Hepatocyte (in vitro differentiated cells): ENCODE measurements at places on chromosomes 5 and 9.

DNA sequence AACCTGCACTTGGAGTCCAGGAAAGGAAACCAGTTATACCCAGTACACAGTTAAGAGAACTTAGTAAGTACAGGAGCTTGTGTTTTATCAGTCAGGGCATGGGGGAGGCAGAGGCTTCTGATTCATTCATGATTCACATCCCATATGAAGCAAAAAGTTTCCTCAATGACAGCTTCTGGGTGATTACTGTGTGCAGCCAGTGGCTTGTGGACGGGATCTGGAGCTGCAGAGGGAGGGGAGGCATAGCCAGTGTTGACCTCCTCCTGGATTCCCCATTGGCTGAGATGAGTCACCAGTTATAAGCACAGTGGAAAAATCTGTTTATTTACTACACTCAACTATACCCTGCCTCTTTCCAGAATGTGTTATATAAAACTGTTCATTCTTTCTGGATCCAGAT lies 17.7 kb downstream of the IL31RA start:
- DNase-seq, result peak; percentile 76

DNA sequence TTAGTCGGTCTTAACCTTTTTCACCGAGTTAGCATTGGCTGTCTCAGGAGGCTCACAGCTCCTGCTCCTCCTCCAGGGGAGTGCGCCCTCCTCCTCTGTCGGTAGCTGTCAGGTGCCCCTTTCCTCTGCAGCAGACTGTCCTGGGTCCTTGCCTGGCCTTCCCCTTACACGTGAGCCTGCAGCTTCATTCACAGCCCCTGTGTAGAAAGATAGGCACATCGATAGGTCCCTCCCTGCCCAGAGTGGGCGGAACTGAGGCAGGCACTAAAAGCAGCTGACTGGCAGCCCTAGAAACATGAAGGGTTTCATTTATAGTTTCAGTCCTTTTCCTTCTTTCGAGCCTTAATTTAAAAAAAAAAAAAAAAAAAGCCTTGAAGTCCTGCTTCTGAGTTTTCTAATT lies 17.2 kb downstream of the TENT4A start:
- DNase-seq, result no peak

DNA sequence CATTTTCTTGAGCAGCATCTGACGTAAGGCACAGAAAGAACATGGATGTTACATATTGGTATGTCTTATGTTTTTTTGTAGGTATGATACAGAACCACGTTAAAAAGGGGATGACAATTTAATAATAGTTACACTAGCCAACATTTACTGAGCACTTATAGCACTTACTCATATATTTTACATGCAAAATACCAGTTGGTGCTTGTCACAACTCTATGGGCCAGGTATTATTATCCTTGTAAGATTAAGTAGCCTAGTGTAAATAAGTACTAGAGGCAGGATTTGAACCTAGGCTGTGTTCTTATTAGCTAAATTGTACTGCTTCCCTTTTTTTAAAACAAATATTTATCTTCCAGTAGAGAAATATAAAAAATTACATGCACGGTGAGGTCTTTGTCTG lies 83.5 kb downstream of the RANBP17 start:
- DNase-seq, result no peak

- DNase-seq, result no peak
Measured at GRCh38 chr9:115877852-115878438, 275.6 kb upstream of the PAPPA start.

DNA sequence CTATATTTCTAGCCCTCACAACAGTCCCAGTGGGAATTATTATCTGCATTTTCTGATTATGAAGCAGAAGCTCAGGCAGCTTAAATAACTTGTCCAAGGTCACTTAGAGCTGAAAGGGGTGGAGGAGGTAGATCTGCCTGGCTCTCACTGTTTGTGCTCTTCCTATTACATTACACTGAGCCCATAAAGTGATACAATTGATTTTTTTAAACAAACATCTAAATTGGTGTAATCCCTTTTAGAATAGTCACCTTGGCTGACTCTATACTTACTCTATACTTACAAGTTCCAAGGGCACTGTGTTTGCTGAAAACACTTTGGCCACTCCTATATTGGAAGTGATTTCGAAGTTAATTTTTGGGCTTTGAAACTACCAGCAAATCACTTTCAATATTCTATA lies 144.7 kb downstream of the APBA1 start:
- no peak for DNase-seq

GRCh38 chr5:114636271-114636670 lies 274.4 kb downstream of the KCNN2 start:
- DNase-seq, result no peak

DNA sequence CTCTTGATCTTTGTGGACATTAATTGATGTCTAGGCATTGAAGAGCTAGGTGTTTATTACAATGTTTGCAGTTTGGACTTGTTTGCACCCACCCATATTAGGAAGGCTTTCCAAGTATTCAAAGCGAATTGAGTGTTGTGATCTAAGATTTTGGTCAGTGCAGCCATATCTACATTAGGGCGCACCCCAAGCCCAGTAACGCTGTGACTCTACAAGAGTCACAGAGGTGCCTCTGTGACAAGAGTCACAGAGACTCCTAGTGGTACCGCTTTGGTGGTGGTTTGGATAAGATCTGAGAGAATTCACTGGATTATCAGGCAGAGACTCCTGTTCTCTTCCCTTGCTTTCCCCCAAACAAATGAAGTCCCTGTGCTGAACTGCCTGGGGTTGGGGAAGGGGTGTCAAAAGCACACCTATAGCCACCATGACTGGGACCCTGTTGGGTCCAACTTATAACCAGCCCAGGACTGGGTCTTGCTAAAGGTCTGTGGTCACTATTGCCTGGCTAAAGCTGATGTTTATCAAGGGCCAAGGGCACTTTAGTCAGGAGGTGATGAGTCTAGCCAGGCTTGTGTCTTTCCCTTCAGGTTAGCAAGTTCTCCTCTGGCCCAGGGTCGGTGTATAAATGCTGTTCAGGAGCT lies 114.1 kb upstream of the RIOK2 start:
- peak; percentile 49 for DNase-seq

- DNase-seq, result no peak
Measured at GRCh38 chr9:95100071-95100627, 217.4 kb downstream of the FANCC start.

- DNase-seq, result no peak
Measured at GRCh38 chr5:112192866-112193265, 226.2 kb downstream of the EPB41L4A start.

- no peak for DNase-seq
Measured at GRCh38 chr5:33339413-33339812, 101.4 kb upstream of the TARS1 start.

DNA sequence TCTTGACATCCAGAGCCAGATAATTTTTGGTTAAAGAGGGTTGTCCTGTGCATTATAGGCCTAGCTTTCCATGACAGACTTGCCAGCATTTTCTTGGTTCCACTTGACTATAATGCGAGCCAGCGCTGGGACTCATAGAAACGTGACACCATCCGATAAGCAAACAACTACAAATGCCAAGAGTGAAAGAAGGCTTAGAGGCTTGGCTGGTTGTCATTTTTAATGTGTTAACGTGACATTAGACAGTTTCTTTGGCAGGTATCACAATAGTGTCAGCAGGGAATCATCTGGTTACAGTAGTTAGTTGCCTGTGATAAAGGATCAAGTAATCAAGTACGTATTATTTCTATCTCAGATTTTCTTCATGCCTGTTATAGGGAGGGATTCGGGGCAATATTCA lies 20.0 kb upstream of the LIFR start:
- no peak for DNase-seq

- no peak for DNase-seq
Measured at GRCh38 chr9:14662060-14662453, 31.2 kb downstream of the ZDHHC21 start.

DNA sequence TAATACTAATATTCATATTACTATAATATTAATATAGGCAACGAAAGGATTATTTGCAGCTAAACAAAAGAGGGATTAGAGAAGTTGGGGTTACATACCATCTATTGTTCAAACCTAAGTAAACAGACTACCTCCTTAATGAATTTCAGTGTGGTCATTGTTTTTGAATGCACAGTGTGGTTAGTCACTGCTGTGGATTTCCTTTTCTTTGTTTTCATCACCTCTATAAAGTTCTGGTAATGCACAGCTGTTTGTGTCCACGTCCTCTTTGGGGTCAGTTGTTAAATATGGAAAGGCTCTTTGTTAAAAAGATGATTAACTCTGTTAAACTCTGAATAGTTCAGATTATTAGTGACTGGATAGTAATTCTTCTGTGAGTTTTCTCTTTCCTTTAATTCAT lies 233.6 kb downstream of the MAST4 start:
- no peak for DNase-seq

DNA sequence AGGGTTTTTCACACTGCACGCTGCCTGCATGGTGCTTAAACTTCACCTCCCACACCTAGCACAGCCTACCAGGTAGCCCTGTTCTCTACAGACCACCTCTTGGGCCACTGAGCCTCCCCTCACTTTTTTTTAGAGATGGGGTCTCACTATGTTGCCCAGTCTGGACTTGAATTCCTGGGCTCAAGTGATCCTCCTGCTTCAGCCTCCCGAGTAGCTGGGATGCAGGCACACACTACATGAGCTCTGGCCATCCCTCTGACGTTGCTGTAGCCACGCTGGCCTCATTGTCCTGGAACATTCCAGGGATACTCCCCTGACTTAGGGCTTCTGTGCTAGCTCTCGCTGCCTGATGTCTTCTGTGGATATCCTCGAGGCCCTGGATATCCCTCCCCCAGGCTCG lies 7.2 kb upstream of the CACFD1 start:
- DNase-seq, result no peak

- DNase-seq, result no peak
Measured at GRCh38 chr5:150141544-150142184, 14.0 kb downstream of the PDGFRB start.

GRCh38 chr9:133477992-133478850 lies 678 bp downstream of the SLC2A6 start:
- peak; percentile 58 for DNase-seq

DNA sequence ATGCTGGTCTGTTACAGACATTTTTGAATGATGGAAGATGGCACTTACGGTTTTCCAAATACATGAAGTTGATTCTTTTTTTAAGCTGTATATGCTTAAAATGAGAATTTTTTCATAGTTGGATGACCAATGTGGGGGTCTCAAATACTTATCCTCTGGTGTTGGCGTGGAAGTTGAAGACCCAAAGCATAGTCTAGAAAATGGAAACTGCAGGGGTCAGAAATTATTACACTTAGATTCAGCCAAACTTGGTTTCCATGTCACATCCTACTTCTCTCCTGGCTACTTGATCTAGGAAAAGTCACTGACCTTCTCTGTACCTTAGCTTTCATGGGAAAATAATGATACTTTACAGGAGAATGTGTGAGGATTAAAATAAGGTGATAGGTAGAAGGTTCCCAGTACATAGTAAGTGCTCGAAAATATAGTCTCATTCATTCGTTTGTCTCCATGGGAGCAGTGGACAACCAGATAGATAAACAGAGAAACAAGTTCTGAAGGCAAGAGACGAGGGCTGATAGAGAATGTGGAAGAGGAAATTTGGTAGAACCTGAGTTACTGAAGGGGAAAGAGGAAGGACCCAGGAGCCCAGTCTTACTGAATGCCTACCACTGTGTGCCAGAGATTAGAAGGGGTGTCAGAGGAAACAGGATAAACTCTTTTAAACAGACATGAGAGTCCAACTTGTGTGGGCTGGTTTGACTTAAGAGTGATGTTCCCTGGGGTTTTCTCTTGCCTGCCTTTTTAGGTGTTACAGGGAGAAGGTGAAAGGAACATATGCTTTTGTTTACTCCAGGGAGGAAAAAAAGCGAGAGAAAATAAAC lies 560.3 kb upstream of the KLF4 start:
- no peak for DNase-seq

DNA sequence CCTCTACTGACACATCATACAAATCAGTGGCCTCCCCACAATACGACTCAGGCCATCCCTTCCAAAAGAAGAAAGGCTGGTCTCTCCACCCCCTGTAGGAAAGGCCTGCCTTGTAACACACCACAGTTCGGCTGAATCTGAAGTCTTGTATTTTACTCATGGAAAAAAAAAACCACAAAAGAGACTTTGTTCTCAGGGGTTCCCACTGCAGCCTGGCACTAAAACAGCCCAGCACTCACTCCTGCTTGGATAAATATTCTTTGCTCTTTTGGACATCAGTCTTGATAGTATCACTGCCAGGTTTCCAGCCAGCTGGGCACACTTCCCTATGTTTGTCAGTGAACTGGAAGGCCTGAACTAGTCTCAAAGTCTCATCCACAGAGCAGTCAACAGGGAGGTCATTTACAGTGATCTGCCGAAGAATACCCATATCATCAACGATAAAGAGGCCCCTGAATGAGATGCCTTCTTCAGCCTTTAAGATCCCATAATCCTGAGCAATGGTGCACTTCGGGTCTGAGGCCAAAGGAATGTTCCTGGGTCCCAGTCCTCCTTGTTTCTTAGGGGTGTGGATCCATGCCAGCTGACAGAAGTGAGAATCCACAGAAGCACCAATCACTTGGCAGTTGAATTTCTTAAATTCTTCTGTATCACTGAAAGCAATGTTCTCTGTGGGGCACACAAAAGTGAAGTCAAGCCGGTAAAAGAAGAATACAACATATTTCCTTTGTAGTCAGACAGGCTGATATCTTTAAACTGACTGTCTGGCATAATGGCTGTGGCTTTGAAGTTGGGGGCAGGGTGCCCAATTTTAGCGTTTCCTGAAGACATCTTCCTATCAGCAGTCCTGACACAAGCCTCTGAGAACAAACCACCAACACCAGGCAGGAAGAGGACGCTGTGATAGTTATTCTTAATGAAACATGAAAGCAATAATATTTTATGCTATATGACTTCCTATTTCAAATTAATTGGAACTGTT lies 198.1 kb downstream of the LURAP1L start:
- DNase-seq, result peak; percentile 30

DNA sequence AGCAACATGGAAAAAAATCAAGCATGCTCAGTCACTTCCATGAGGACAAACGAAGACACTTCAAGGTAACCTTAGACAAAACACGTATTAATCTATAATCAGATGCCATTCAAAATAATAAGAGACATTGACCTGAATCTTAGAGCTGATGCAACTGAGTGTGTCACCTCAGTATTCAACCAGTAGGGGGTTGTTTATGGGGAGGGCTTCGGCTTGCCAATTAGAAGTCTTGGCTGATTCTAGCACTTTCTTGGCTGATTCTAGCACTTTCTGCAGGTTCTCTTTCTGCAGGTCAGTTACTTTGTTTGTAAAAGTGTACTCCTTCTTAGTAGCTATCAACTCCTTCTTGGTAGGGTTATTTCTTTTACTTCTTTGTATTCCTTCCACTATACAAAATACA lies 317.6 kb downstream of the ENC1 start:
- DNase-seq, result no peak

GRCh38 chr9:3896576-3896975 lies 370.8 kb upstream of the RFX3 start:
- no peak for DNase-seq

- DNase-seq, result peak; percentile 82
Measured at GRCh38 chr9:96073531-96074480, 198.3 kb downstream of the ERCC6L2 start.

DNA sequence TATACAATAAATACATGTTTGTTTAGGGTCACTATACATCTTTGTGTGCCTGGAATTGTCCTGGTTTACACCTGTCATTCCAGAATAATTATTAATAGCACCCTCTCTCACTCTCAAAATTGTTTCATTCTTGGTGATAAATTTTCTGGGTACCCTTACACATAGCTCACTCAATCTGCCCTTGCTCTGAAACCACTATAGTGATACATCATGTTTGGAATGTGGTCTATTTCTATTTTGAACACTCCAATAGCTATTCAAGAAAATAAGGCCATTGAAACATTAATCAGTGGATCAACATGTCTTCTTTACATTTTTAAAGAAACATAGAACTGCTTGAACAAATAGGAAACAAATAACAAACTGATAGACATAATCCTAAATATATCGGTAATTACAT lies 158.7 kb downstream of the ARRDC3 start:
- no peak for DNase-seq

GRCh38 chr9:71854811-71855210 lies 56.2 kb downstream of the ABHD17B start:
- no peak for DNase-seq
